ENCODE measurements at places on chromosomes 7 and 10. TPM values are rescaled to one million over a fixed set of nuclear protein-coding genes. Genes with fewer than 3 reads are reported as not detected.

TAS2R4 gene
- 0.35 TPM for total RNA-seq

DNA sequence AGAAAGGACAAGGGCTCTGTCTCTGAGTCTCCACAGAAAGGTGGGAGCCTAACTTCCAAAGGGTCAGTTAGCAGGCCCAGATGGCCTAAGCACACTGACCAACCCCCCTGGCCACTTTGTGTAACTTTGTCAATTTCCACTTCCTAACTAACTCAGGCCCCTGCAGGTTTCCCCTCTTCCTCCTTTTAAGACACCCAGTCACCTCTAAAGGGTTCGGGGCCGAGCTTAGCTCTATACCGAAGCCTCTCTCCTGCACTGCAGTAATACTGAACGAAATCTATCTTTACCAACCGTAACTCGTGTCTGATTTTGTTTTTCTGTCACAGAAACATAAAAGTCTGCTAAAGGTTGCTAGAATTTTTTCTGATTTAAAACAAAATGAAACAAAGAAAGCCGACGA is 44.4 kb downstream of the CCDC3 start:
- H3K4me1 ChIP-seq = peaks cover 21% of the 10 kb centered on the region
- H3K27ac ChIP-seq = no peak overlapping the region
- H3K36me3 ChIP-seq = peaks cover 11% of the 10 kb centered on the region
- no peak overlapping the region for H3K4me3 ChIP-seq
- no peaks in the 10 kb centered on the region for H3K27me3 ChIP-seq

GRCh38 chr7:155237730-155238129 is 59.9 kb upstream of the INSIG1 start:
- no peak for DNase-seq
- no peak overlapping the region for H3K4me3 ChIP-seq
- H3K4me1 ChIP-seq = peaks cover 21% of the 10 kb centered on the region
- H3K27me3 ChIP-seq = peaks cover 10% of the 10 kb centered on the region
- no peak overlapping the region for H3K27ac ChIP-seq
- H3K36me3 ChIP-seq = no peaks in the 10 kb centered on the region

GRCh38 chr10:80829562-80829961 is 291.9 kb downstream of the SH2D4B start:
- no peak for DNase-seq
- no peaks in the 10 kb centered on the region for H3K27me3 ChIP-seq
- no peaks in the 10 kb centered on the region for H3K36me3 ChIP-seq
- H3K4me1 ChIP-seq = no peaks in the 10 kb centered on the region
- H3K27ac ChIP-seq = no peak overlapping the region

Measured in chondrocyte (in vitro differentiated cells).